ENCODE measurements at places on chromosomes 4 and X. TPM values are rescaled to one million over a fixed set of nuclear protein-coding genes. Genes with fewer than 3 reads are reported as not detected.
A peak's percentile ranks its signal among the peaks of the same experiment; 100 is the strongest.

GRCh38 chr4:47525154-47525819 lies 40.2 kb downstream of the ATP10D start:
- no peaks in the 10 kb centered on the region for H3K27me3 ChIP-seq
- peak overlapping the region; percentile 99 for H3K27ac ChIP-seq
- peaks cover 25% of the 10 kb centered on the region for H3K4me1 ChIP-seq

DNA sequence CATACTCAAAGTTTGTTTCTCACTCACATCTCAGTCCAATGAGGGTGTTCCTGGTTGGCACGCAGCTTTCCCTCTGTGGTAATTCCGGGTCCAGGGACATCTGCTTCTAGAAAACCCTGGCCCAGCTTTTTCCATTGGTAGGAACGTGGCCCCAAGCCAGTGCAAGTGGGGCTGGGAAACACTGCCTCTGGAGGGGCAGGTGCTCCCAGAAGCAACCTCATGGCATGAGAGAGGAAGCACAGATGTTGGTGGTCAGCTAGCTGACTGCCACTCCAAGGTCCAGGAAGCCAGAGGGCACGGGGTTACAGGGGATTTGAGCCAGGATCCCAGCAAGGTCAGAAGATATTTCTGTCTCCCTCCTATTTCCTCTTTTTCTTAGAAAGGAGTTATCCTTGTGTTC lies 47.5 kb downstream of the DCTD start:
- DNase-seq, result no peak
- no peaks in the 10 kb centered on the region for H3K36me3 ChIP-seq
- no peak overlapping the region for H3K4me3 ChIP-seq
- no peaks in the 10 kb centered on the region for H3K4me1 ChIP-seq

- DNase-seq, result no peak
- peaks cover 3% of the 10 kb centered on the region for H3K4me1 ChIP-seq
- no peaks in the 10 kb centered on the region for H3K27me3 ChIP-seq
These were observed 8.5 kb upstream of the CCSER1 start for GRCh38 chr4:90118527-90119195.

DNA sequence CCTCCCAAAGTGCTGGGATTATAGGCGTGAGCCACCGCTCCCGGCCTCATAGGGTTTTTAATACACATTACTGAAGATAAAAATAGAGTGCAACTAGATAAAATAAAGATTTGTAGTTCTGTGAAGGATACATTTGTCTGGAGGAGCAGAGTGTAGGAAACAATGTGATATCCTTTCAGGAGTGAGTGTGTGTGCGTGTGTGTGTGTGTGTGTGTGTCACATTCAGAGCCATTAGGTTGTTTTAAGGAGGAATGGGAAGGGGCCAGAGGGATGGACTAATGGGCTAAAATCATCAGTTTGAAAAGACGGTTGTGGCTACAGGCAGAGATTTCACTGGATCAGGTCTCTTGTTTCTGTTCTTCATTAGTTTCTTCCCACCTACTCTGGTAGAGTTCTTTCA lies 40.0 kb downstream of the RBPJ start:
- H3K36me3 ChIP-seq, result no peaks in the 10 kb centered on the region
- peaks cover 2% of the 10 kb centered on the region for H3K4me1 ChIP-seq
- no peaks in the 10 kb centered on the region for H3K27me3 ChIP-seq
- DNase-seq, result no peak
- no peak overlapping the region for H3K4me3 ChIP-seq

PFKFB1 gene
- 0.20 TPM for total RNA-seq

DNA sequence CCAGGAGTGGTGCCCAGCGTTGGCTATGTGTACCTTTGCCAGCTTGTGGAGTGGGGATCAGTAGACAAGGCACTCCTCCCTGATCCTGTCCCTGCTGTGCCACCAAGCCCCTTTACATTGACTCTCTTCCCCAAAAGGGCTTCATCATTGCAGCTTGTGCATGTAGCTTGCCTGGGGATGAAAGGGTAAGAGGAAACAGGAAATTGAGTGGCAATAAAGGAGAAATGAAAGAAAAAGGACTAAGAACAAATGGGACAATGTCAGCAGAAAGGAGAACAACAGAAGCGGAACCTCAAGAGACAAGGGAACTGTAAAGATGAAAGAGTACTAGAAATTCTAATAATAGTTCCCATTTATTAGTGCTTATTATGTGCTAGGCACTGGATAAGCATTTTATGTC lies 8.7 kb upstream of the IL13RA1 start:
- no peaks in the 10 kb centered on the region for H3K4me1 ChIP-seq
- no peak overlapping the region for H3K4me3 ChIP-seq
- no peaks in the 10 kb centered on the region for H3K27me3 ChIP-seq
- no peak for DNase-seq

GRCh38 chrX:80181079-80181478 lies 166.5 kb downstream of the TBX22 start:
- H3K27me3 ChIP-seq, result no peaks in the 10 kb centered on the region
- H3K36me3 ChIP-seq, result no peaks in the 10 kb centered on the region
- H3K27ac ChIP-seq, result no peak overlapping the region
- H3K4me1 ChIP-seq, result no peaks in the 10 kb centered on the region
- no peak overlapping the region for H3K4me3 ChIP-seq

- no peak for DNase-seq
- H3K27me3 ChIP-seq, result no peaks in the 10 kb centered on the region
- no peak overlapping the region for H3K27ac ChIP-seq
- H3K4me3 ChIP-seq, result no peak overlapping the region
- H3K36me3 ChIP-seq, result no peaks in the 10 kb centered on the region
These were observed 56.5 kb upstream of the CLNK start for GRCh38 chr4:10740891-10741620.

ITM2A gene
- 3.9 TPM for total RNA-seq

GRCh38 chrX:28180096-28180495 lies 198.8 kb upstream of the DCAF8L1 start:
- no peaks in the 10 kb centered on the region for H3K36me3 ChIP-seq
- H3K4me3 ChIP-seq, result no peak overlapping the region
- H3K27ac ChIP-seq, result no peak overlapping the region
- DNase-seq, result no peak

GAGE13 gene
- not detected for total RNA-seq

DNA sequence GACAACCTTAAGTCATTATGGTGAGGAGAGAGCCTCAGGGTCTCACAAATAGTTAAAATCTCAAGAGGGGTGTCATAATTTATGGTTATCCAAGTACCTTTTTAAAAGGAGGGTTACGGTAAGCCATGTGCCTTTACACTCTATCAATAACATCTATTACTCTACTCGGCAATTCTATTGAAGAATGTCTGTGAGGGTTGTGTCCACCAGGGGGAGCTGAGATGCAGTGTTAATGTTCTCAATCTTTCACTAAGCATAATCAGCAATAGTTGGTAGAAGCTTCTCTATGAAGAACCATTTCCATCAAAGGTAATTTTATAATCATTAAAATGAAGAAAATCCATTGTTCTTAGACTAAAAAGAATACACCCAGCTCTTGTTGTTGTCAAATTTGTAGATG lies 457.4 kb downstream of the CENPC start:
- no peaks in the 10 kb centered on the region for H3K27me3 ChIP-seq
- no peaks in the 10 kb centered on the region for H3K4me1 ChIP-seq
- no peaks in the 10 kb centered on the region for H3K36me3 ChIP-seq
- no peak overlapping the region for H3K4me3 ChIP-seq
- DNase-seq, result peak; percentile 38
- no peak overlapping the region for H3K27ac ChIP-seq

- no peak overlapping the region for H3K4me3 ChIP-seq
- no peak overlapping the region for H3K27ac ChIP-seq
- H3K4me1 ChIP-seq, result no peaks in the 10 kb centered on the region
These were observed 54.1 kb downstream of the HOPX start for GRCh38 chr4:56626963-56627362.

MFSD8 gene
- 19.4 TPM for total RNA-seq

DNA sequence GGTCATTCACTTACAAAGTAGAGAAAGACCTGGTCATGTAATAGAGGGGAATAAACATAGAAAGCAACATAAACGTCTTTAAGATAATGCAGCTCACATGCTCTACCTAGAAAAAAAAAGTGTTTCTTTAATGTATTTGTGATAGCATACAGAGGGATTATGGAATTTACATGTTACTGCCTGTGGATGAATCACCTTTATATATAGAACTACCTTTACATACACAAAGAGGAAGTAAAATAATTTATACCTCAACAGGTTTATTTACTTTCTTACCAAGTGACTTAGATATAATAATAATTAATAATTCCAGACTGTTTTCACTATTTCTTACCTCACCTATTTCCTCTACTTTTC lies 81.5 kb downstream of the PPP3CA start:
- peaks cover 10% of the 10 kb centered on the region for H3K4me1 ChIP-seq
- H3K27me3 ChIP-seq, result no peaks in the 10 kb centered on the region
- no peak overlapping the region for H3K4me3 ChIP-seq
- no peaks in the 10 kb centered on the region for H3K36me3 ChIP-seq
- H3K27ac ChIP-seq, result no peak overlapping the region

YIPF6 gene
- 29.6 TPM for total RNA-seq

- H3K4me3 ChIP-seq, result peak overlapping the region; percentile 27
- H3K4me1 ChIP-seq, result peaks cover 22% of the 10 kb centered on the region
- no peaks in the 10 kb centered on the region for H3K36me3 ChIP-seq
- H3K27me3 ChIP-seq, result no peaks in the 10 kb centered on the region
These were observed 28.6 kb downstream of the CLNK start for GRCh38 chr4:10655968-10656367.

PAGE2B gene
- total RNA-seq, result not detected

GRCh38 chrX:18448416-18448815 lies 23.0 kb downstream of the CDKL5 start:
- H3K27ac ChIP-seq, result no peak overlapping the region
- no peak for DNase-seq
- H3K36me3 ChIP-seq, result no peaks in the 10 kb centered on the region
- no peaks in the 10 kb centered on the region for H3K4me1 ChIP-seq
- no peak overlapping the region for H3K4me3 ChIP-seq
- no peaks in the 10 kb centered on the region for H3K27me3 ChIP-seq

DNA sequence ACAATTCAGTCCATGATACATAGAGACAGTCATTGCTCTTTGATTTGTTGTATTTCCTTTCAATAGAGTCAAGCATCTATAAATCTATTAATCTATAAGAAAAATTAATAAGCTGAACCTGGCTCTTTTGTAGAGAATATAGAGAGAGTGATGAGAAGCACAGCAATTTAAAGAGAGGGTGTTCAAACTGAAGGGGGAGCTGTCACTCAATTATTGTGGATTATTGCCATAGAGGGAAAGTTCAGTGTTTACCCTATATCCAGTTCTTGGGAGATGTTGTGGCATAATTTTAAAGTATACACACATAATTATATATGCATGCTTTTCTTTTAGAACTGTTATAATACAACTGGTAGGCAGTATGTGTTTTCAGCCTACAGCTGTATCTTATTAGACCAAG lies 1469.0 kb upstream of the PABPC4L start:
- no peak overlapping the region for H3K4me3 ChIP-seq
- no peaks in the 10 kb centered on the region for H3K4me1 ChIP-seq
- H3K27me3 ChIP-seq, result no peaks in the 10 kb centered on the region
- no peak overlapping the region for H3K27ac ChIP-seq
- no peaks in the 10 kb centered on the region for H3K36me3 ChIP-seq

- no peak overlapping the region for H3K27ac ChIP-seq
- H3K36me3 ChIP-seq, result no peaks in the 10 kb centered on the region
- no peaks in the 10 kb centered on the region for H3K4me1 ChIP-seq
- H3K4me3 ChIP-seq, result no peak overlapping the region
- H3K27me3 ChIP-seq, result no peaks in the 10 kb centered on the region
These were observed 435.7 kb upstream of the FMR1 start for GRCh38 chrX:147476008-147476407.

GRCh38 chr4:144757969-144758368 lies 112.0 kb downstream of the HHIP start:
- no peaks in the 10 kb centered on the region for H3K27me3 ChIP-seq
- no peaks in the 10 kb centered on the region for H3K36me3 ChIP-seq
- H3K4me1 ChIP-seq, result peaks cover 6% of the 10 kb centered on the region

DNA sequence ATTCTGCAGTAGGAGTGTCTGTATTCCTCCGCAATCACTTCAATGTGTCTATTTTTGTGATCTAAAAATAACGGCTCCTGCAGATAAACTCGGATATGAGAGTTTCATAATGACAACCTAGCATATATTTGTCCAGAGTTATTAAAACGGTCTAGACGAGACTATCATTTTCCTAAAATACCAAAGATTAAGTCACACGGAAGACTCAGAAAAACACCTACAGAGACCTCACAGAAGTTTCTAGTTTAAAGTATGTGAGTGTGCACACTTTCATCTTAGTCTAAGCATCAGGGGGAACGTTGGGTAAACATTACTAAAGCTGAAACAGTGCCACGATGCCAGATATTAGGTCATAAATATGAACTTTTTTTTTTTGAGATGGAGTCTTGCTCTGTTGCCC lies 156.9 kb downstream of the AFAP1 start:
- no peak for DNase-seq
- peak overlapping the region; percentile 93 for H3K27ac ChIP-seq
- H3K4me3 ChIP-seq, result no peak overlapping the region

GRCh38 chrX:14826319-14826718 lies 46.5 kb downstream of the FANCB start:
- no peak for DNase-seq
- H3K36me3 ChIP-seq, result no peaks in the 10 kb centered on the region
- H3K27me3 ChIP-seq, result no peaks in the 10 kb centered on the region
- no peaks in the 10 kb centered on the region for H3K4me1 ChIP-seq

CT47B1 gene
- total RNA-seq, result not detected

DNA sequence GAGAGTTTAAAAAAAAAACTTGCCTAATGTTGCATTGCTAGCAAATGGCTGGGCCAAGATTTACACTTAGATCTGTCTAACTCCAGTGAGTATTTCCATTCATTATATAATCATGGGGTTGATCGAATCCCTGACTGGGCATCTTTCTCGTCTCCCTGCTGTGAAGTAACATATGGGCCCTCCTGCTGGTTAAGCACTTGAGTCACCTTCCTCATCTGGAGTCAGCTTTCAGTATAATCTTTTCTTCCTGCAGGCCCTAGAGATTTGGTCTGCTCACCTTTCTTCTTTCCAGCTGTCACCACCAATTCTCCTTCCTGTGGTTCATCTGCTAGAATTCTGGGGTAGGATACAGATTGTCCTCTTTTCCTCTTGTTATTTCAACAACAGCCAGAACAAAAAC lies 41.6 kb downstream of the TIGD2 start:
- no peak overlapping the region for H3K4me3 ChIP-seq
- no peaks in the 10 kb centered on the region for H3K4me1 ChIP-seq
- no peaks in the 10 kb centered on the region for H3K27me3 ChIP-seq
- DNase-seq, result no peak
- no peaks in the 10 kb centered on the region for H3K36me3 ChIP-seq
- H3K27ac ChIP-seq, result no peak overlapping the region

DNA sequence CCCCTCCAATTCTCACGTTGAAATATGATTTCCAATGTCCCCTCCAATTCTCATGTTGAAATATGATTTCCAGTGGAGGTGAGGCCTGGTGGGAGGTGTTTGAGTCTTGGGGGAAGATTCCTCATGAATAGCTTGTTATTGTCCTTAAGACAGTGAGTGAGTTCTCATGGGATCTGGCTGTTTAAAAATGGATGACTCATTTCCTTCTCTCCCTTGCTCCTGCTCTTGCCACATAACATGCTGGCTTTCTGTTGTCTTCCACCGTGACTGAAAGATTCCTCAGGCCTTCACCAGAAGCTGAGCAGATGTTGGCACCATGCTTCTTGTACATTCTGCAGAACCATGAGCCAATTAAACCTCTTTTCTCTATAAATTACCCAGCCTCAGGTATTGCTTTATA lies 346.8 kb upstream of the TECRL start:
- H3K27me3 ChIP-seq, result no peaks in the 10 kb centered on the region
- H3K36me3 ChIP-seq, result no peaks in the 10 kb centered on the region
- H3K4me3 ChIP-seq, result no peak overlapping the region
- no peak overlapping the region for H3K27ac ChIP-seq
- H3K4me1 ChIP-seq, result no peaks in the 10 kb centered on the region

DCAF8L1 gene
- total RNA-seq, result not detected

- no peaks in the 10 kb centered on the region for H3K36me3 ChIP-seq
- H3K27me3 ChIP-seq, result no peaks in the 10 kb centered on the region
- no peaks in the 10 kb centered on the region for H3K4me1 ChIP-seq
- DNase-seq, result no peak
- no peak overlapping the region for H3K27ac ChIP-seq
These were observed 31.2 kb upstream of the VSIG4 start for GRCh38 chrX:66071126-66071525.
